ENCODE measurements at places on chromosomes 6 and 20. TPM values are rescaled to one million over a fixed set of nuclear protein-coding genes. Genes with fewer than 3 reads are reported as not detected.
A peak's percentile ranks its signal among the peaks of the same experiment; 100 is the strongest.

The LY6G6D gene
- not detected for total RNA-seq

GRCh38 chr6:112245511-112246203 is 8.7 kb downstream of the LAMA4 start:
- peaks cover 47% of the 10 kb centered on the region for H3K4me1 ChIP-seq
- no peaks in the 10 kb centered on the region for H3K27me3 ChIP-seq
- H3K4me3 ChIP-seq: no peak overlapping the region
- DNase-seq: no peak
- no peaks in the 10 kb centered on the region for H3K36me3 ChIP-seq
- peak overlapping the region; percentile 63 for H3K27ac ChIP-seq

The PLCB4 gene
- 13.3 TPM for total RNA-seq

The C2 gene
- total RNA-seq: 2.6 TPM

The DEFB119 gene
- not detected for total RNA-seq

The MCCD1 gene
- total RNA-seq: not detected

DNA sequence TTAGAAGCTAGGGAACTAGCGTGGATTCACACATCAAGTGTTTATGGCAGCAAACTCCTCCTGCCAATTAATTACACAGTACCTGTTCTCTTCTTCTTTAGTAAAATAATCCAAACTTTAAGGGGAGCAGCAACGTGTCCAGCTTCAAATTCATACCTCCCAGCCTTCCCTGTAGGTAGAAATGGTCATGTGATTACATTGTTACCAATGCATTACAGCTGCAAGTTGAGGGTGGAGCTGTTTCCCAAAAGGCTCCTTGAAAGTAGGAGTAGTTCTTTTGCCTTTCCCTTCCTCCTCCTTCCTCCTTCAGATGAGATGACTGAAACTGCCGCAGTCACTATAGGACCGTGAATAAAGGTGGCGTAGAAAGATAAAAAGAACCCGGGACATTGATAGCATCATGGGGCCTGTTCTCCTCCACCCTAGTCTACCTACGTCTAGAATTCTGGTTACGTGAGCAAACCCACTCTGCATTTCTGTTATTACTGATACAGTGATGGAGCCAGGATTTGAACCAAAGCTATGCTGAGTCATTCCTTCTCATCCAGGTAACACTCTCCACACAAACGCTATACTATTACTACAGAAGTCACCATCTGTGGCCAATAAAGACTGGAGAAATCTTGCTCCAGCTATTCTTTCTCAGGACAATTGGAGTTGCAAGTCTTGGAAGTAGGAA is 18.2 kb downstream of the LINC00237 start:
- H3K4me3 ChIP-seq: no peak overlapping the region
- H3K4me1 ChIP-seq: no peaks in the 10 kb centered on the region
- no peaks in the 10 kb centered on the region for H3K36me3 ChIP-seq
- peaks cover 51% of the 10 kb centered on the region for H3K27me3 ChIP-seq

DNA sequence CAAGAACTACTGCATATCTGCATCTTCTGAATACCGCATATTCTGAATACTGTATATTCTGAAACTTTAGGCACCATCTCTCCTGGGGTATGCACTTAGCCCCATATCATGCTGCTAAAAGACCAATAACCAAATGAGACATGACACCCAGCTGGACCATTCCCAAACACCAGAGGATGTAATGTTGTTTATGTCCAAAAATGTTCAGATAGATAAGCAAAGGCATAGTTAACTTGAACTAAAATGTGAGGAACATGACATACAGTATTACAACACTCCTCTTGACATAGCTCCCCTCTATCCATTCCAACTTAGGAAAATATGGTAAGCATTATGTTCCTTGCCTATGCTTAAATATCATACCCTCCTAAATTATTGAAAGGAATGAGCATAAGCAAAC is 127.3 kb downstream of the TENT5A start:
- H3K36me3 ChIP-seq: no peaks in the 10 kb centered on the region
- H3K4me1 ChIP-seq: no peaks in the 10 kb centered on the region
- no peaks in the 10 kb centered on the region for H3K27me3 ChIP-seq
- H3K4me3 ChIP-seq: no peak overlapping the region

- no peak overlapping the region for H3K27ac ChIP-seq
- no peak overlapping the region for H3K4me3 ChIP-seq
- H3K4me1 ChIP-seq: no peaks in the 10 kb centered on the region
- no peak for DNase-seq
Measured at GRCh38 chr6:105515054-105515453, 112.2 kb upstream of the PREP start.

DNA sequence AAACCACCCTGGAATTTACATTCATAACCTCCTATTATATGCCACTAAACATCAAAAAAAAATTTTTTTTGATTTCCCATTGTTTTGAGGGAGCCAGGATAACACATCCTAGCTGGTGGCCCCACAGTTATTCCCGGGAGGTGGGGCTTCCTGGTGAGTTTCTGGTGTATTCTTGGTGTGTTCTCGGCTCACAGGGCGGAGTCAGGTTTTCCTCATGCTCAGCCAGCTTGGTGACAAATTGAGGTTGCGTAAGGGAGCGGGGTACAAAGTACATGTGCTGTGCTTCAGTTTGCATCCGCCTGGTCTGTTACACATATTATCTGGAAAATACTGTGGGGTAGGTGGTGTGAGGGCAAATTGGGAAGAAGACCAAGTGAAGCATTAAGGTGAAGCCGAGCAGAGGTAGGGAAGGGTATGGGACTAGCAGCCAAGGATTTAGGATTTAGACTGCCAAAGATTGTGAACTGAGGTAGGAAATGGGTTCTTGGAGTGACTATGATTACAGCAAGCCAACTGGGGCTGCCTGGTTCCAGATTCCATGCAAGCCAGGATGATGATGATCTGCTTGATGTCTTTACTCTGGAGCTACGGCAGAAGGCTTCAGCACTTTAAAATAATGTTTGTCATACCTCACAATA is 46.2 kb upstream of the EEF1A1 start:
- H3K4me1 ChIP-seq: peaks cover 9% of the 10 kb centered on the region
- DNase-seq: peak; percentile 90
- no peaks in the 10 kb centered on the region for H3K27me3 ChIP-seq
- H3K36me3 ChIP-seq: no peaks in the 10 kb centered on the region
- H3K4me3 ChIP-seq: no peak overlapping the region

GRCh38 chr6:26205625-26206574 is 118.7 kb downstream of the HFE start:
- H3K36me3 ChIP-seq: no peaks in the 10 kb centered on the region
- H3K4me1 ChIP-seq: peaks cover 24% of the 10 kb centered on the region
- peak overlapping the region; percentile 95 for H3K27ac ChIP-seq
- DNase-seq: no peak
- peak overlapping the region; percentile 61 for H3K4me3 ChIP-seq

DNA sequence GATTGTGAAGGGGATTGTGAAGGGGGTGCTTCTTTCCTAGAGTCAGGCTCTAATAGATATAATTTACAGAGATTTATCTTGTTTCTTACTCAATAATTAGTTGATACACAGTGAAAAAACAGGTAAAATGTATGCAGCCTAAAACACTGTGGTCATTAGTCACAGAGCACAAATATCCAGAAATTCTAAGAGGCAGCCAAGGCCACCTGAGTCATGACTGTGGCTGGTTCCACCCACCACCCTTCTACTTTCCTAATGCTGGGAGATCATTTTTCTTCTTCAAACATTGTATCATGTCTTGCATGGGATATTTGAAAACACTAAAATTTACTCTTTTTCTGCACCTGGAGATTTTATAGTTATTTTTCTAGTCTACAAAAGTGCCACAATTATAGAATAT is 181.6 kb downstream of the OTOR start:
- H3K27ac ChIP-seq: no peak overlapping the region
- no peak for DNase-seq
- no peaks in the 10 kb centered on the region for H3K36me3 ChIP-seq
- no peaks in the 10 kb centered on the region for H3K4me1 ChIP-seq
- no peaks in the 10 kb centered on the region for H3K27me3 ChIP-seq

DNA sequence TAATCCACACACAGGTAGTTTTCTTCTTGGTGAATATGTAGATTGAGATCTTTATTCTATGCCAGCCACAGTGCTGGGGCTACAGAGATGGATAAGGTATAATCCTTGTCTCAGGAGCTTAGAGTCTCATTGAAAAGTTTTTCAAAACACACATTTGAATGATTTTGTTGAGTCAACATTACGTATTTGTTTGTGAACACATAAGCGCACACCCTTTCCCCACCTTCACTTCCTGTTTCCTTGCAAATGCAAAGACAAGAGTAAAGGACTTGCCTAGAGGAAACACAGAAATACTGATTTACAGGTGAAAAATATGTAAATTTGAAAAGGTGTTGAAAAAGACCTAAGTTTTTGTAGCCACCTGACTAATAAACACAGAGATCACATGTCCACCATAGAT is 27.8 kb downstream of the VAPB start:
- no peak overlapping the region for H3K4me3 ChIP-seq
- peaks cover 27% of the 10 kb centered on the region for H3K36me3 ChIP-seq
- peaks cover 10% of the 10 kb centered on the region for H3K4me1 ChIP-seq

DNA sequence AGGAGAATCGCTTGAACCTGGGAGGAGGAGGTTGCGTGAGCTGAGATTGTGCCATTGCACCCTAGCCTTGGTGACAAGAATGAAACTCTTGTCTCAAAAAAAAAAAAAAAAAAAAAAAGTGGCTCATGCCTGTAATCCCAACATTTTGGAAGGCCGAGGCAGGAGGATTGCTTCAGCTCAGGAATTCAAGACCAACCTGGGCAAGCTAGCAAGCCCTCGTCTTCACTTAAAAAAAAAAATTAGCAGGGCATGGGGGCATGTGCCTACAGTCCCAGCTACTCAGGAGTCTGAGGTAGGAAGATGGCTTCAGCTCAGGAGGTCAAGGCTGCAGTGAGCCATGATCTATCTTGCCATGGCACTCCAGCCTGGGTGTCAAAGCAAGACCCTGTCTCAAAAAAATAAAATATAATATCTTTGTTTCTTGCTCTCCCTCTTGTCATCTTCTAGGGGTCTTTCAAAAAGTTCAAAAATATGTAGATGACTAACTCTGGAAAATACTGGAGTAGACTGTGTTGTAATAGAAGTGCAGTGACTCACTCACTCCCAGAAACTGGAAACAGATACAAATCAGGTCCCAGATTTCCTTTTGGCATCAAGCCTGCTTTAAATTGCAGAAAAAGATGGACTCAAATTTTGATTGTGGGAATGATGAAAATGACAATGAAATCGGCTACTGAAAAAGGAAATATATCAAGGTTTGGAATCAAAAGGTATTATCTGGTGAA is 2.8 kb upstream of the GINM1 start:
- no peaks in the 10 kb centered on the region for H3K27me3 ChIP-seq
- H3K27ac ChIP-seq: no peak overlapping the region
- H3K4me1 ChIP-seq: peaks cover 20% of the 10 kb centered on the region
- H3K4me3 ChIP-seq: no peak overlapping the region
- DNase-seq: no peak
- no peaks in the 10 kb centered on the region for H3K36me3 ChIP-seq

The RGS17 gene
- 0.34 TPM for total RNA-seq

DNA sequence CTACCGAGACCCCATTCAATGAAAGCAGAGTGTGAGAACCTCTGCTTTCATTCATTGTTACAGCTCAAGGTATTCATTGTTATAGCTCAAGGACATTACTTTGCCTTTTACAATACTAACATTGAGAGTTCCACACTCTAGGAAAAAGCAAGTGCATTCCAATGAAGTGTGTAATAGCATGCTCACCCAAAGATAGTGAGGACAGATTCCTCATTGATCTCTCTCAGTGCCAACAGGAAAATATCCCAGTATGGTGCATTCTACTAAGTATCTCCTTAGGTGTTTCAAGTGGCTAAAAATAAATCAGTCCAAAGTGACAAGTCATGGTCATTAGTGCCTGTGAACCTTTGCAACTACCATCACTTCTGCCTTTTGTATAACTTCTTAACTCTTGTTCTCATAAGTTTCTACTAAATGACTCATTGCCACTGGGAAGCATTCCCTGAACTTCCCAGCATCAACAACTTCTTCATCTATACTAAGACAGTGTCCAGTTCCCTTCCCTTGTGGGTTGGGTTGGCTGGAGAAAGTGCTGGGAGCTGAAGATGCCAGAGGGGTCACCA is 140.7 kb upstream of the STXBP5 start:
- no peak overlapping the region for H3K27ac ChIP-seq
- H3K4me1 ChIP-seq: no peaks in the 10 kb centered on the region
- H3K36me3 ChIP-seq: no peaks in the 10 kb centered on the region
- DNase-seq: no peak
- H3K27me3 ChIP-seq: no peaks in the 10 kb centered on the region
- H3K4me3 ChIP-seq: no peak overlapping the region

All from suprapubic skin (tissue), 4 donors.